ENCODE measurements at places on chromosomes 5 and 9. TPM values are rescaled to one million over a fixed set of nuclear protein-coding genes. Genes with fewer than 3 reads are reported as not detected.

DNA sequence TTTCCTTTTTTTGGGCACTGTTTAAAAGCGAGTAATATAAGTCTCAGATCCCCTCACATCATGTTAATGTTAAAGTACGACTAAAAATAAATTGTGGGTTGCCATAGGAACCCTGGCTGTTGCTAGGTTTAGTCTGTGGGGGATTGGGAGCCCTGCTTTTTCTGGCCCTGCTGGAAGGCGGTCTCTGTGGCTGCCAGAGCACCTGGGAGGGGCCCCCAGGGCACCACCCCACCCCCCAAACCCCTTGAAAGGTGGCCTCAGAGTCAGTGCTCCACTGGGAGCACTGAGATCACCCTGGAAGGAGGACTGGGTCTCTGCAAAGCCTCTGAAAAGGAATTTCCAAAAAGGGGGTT, 66.2 kb upstream of the NEURL1B start:
- no peak for DNase-seq
- H3K27me3 ChIP-seq = no peaks in the 10 kb centered on the region
- H3K27ac ChIP-seq = no peak overlapping the region
- no peaks in the 10 kb centered on the region for H3K36me3 ChIP-seq
- no peak overlapping the region for H3K4me3 ChIP-seq

MTMR12 gene
- total RNA-seq = 39.0 TPM

CFAP157 gene
- total RNA-seq = not detected

GRCh38 chr9:92979283-92980056, 32.1 kb downstream of the FGD3 start:
- H3K27me3 ChIP-seq = no peaks in the 10 kb centered on the region
- DNase-seq = no peak
- no peaks in the 10 kb centered on the region for H3K36me3 ChIP-seq
- no peak overlapping the region for H3K4me3 ChIP-seq
- H3K4me1 ChIP-seq = peaks cover 4% of the 10 kb centered on the region

DNA sequence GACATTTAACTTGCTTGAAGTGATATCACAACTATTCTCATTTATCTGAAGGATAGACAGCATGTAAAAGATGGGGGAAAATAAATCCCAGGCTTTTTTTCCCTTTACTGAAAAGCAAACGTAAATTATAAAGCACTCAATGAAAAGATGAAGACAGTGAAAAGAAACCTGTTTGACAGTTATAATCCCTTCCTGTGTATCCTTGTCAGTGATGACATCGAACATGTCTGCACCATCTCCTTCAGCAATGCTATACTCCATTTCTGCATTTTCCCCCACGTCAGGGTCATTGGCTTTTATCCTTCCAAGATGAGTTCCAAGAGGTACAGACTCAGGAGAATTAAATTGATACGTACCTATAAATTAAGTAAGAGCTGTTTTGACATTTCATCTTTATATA, 134.9 kb downstream of the CDH9 start:
- no peaks in the 10 kb centered on the region for H3K36me3 ChIP-seq
- DNase-seq = no peak
- no peak overlapping the region for H3K27ac ChIP-seq
- no peaks in the 10 kb centered on the region for H3K27me3 ChIP-seq
- H3K4me3 ChIP-seq = no peak overlapping the region
- no peaks in the 10 kb centered on the region for H3K4me1 ChIP-seq

ORM2 gene
- total RNA-seq = not detected

HAPLN1 gene
- total RNA-seq = not detected

DNA sequence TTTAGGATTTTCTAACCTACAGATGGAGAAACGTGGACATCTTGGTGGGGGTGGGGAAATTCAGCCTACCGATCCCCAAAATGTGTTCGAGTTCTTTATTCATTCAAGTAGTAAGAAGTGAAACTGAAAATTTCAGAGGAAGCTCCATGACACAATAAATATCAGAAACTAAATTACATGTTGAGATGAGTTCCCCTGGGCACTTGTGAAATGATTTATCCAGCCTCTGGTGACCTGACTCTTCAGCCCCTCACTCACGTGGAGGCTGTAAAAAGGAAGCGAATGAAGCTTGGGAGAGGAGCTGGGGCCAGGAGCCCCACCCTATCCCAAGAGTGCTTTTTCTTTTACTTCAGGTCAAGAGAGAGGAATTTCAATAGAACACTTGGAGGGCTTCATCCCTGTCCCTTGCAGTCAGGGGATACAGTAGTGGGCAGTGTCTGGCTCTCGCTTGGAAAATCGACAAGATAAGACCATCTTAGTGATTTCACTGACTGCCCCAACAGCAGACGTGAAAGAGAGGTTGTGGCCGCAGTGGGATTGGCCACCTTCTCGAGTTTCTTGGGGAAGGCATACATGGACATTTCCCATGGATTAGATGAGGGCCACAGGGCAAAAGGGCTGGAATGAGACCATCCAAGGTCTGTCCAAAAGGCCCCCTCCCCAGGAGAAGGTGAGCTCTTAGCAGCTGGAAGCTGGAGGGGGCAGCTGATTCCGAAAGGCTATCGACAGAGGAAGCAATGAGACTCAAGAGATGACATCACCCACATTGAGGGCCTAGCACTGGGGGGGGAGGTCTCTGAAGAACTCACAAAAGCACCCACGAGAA, 76.8 kb upstream of the SH3PXD2B start:
- H3K36me3 ChIP-seq = no peaks in the 10 kb centered on the region
- no peak overlapping the region for H3K4me3 ChIP-seq
- DNase-seq = no peak

DNA sequence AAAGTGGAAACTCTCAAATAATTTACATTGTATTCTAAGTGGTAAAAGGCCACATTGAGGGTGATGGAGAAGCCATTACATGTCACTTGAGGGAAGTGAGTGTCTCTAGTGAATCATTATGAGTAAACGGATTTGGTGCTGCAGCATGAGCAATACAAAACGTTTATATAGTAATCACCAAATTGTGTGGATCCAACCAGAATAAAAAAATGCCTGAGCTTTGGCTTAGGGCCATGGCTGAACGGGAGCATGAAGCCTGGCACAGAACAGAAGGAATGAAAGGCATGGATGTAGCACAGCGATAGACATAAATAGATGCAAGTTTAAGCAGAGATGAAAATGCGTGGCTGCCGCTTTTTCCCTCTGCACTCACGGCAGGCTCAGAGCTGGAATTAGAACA, 58.3 kb downstream of the PTTG1 start:
- no peaks in the 10 kb centered on the region for H3K4me1 ChIP-seq
- H3K4me3 ChIP-seq = no peak overlapping the region
- H3K27me3 ChIP-seq = no peaks in the 10 kb centered on the region
- DNase-seq = no peak
- H3K36me3 ChIP-seq = no peaks in the 10 kb centered on the region

- H3K4me3 ChIP-seq = no peak overlapping the region
- peaks cover 73% of the 10 kb centered on the region for H3K4me1 ChIP-seq
- no peak overlapping the region for H3K27ac ChIP-seq
- H3K27me3 ChIP-seq = no peaks in the 10 kb centered on the region
- DNase-seq = no peak
These were observed 1.5 kb downstream of the RNF208 start for GRCh38 chr9:137220317-137221094.

GRCh38 chr5:31232273-31232888, 38.9 kb downstream of the CDH6 start:
- no peaks in the 10 kb centered on the region for H3K36me3 ChIP-seq
- H3K27me3 ChIP-seq = no peaks in the 10 kb centered on the region
- DNase-seq = no peak
- H3K4me3 ChIP-seq = no peak overlapping the region
- H3K4me1 ChIP-seq = peaks cover 10% of the 10 kb centered on the region
- H3K27ac ChIP-seq = no peak overlapping the region

- H3K4me1 ChIP-seq = no peaks in the 10 kb centered on the region
- DNase-seq = no peak
- H3K27me3 ChIP-seq = no peaks in the 10 kb centered on the region
- H3K4me3 ChIP-seq = no peak overlapping the region
- no peaks in the 10 kb centered on the region for H3K36me3 ChIP-seq
These were observed 94.9 kb upstream of the SLC27A6 start for GRCh38 chr5:128870373-128870772.

CD14 gene
- total RNA-seq = 80.2 TPM

- H3K4me1 ChIP-seq = no peaks in the 10 kb centered on the region
- no peaks in the 10 kb centered on the region for H3K27me3 ChIP-seq
- no peak overlapping the region for H3K4me3 ChIP-seq
- H3K36me3 ChIP-seq = no peaks in the 10 kb centered on the region
- H3K27ac ChIP-seq = no peak overlapping the region
- no peak for DNase-seq
These were observed 162.2 kb downstream of the OXCT1 start for GRCh38 chr5:41707853-41708603.

CTNND2 gene
- 5.7 TPM for total RNA-seq

- no peaks in the 10 kb centered on the region for H3K27me3 ChIP-seq
- H3K36me3 ChIP-seq = no peaks in the 10 kb centered on the region
- no peak overlapping the region for H3K4me3 ChIP-seq
- peak; percentile 5 for DNase-seq
- no peaks in the 10 kb centered on the region for H3K4me1 ChIP-seq
These were observed 59.1 kb downstream of the CHSY3 start for GRCh38 chr5:129963359-129963758.

DNA sequence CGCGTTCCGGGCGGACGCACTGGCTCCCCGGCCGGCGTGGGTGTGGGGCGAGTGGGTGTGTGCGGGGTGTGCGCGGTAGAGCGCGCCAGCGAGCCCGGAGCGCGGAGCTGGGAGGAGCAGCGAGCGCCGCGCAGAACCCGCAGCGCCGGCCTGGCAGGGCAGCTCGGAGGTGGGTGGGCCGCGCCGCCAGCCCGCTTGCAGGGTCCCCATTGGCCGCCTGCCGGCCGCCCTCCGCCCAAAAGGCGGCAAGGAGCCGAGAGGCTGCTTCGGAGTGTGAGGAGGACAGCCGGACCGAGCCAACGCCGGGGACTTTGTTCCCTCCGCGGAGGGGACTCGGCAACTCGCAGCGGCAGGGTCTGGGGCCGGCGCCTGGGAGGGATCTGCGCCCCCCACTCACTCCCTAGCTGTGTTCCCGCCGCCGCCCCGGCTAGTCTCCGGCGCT, at the start of gene DAPK1:
TSS of gene DAPK1 (plus strand) at position 264 of the 442 bp plus-strand sequence. CDS start 1,211 bp downstream, outside the sequence.
- peak within 1 kb of the TSS; percentile 35 for H3K4me3 ChIP-seq
- H3K27ac ChIP-seq = peak within 1 kb of the TSS; percentile 81
- H3K27me3 ChIP-seq = no peaks in the 10 kb centered on the region
- no peaks in the 10 kb centered on the region for H3K4me1 ChIP-seq

DNA sequence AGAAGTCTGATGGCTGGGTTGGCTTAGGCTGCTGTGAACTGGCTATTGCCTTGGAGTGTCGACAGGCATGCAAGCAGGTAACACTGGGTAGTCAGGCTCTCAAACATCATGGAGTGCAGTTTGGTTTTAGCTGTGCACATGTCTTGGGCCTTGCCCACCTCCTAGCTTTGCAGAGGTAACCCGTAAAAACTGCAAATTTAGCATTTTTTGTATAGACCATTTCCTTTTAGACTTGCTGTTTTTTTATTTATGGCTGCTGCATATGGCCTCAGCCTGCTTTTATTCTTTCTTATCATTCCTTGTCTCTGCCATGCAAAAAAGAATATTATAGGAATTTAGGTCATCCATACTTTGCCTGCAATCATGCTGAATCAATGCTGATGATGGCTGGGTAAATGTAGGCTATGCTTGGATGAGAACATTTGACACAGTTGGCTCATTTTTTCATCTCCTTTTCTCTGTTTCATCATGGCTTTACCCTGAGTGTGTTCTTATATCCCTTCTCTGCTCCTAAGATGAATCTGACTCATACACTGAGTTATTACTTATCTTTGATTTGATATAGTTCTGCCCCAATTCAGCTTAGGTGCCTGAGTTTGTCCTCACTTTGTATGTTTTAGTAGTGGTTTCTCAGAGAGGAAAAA, 27.2 kb downstream of the RECK start:
- H3K27ac ChIP-seq = no peak overlapping the region
- no peak for DNase-seq

DNA sequence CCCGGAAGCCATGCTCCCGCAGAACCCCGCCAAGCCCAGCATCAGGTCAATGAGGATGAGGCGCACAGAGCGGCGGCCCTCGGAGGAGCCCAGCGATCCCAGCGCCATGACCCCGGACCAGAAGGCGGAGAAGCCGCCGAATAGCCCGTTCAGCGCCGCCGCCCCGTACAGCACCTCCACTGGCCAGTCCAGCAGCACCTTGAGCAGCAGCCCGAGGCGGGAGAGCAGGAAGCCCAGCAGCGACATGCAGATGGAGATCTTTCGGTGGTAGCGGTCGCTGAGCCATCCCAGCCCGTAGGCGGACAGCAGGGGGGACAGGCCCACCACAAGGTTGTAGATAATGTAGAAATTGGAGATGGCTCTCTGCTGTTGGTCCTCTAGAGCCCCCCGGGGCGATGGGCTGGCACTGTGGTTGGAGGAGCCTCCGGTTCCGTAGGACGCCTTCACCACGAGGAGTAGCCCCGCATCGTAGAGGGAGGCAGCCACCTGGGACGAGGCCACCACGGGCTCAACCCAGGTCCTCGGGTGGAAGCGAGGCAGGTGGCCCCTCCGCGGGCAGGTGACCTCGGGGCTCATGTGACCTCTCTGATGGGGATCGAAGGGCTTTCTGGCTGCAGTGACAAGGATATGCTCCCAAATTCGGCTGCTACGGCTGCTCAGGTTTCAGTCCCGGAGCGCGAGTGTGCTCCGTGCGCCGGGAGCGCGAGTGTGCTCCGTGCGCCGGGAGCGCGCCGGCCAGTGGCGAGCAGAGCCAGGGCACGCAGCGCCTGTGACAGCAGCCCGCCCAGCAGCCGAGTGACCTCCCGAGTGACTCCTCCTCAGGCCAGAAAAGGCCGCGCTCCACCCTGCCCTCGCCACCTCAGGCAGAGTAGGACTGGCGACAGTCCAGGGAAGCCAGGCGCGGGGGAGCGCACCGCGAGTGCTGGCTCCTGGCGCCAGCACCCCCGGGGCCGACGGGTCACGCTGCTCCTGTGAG, at the start of gene SLC46A2:
TSS of gene SLC46A2 (minus strand) at position 771 of the 976 bp plus-strand sequence. CDS start at position 576, 195 bp downstream.
- H3K36me3 ChIP-seq = no peaks in the 10 kb centered on the region
- H3K4me1 ChIP-seq = peaks cover 4% of the 10 kb centered on the region
- no peak within 1 kb of the TSS for H3K27ac ChIP-seq
- H3K4me3 ChIP-seq = no peak within 1 kb of the TSS

MAML1 gene
- 34.7 TPM for total RNA-seq

PCDHGB5 gene
- total RNA-seq = 16.7 TPM

DNA sequence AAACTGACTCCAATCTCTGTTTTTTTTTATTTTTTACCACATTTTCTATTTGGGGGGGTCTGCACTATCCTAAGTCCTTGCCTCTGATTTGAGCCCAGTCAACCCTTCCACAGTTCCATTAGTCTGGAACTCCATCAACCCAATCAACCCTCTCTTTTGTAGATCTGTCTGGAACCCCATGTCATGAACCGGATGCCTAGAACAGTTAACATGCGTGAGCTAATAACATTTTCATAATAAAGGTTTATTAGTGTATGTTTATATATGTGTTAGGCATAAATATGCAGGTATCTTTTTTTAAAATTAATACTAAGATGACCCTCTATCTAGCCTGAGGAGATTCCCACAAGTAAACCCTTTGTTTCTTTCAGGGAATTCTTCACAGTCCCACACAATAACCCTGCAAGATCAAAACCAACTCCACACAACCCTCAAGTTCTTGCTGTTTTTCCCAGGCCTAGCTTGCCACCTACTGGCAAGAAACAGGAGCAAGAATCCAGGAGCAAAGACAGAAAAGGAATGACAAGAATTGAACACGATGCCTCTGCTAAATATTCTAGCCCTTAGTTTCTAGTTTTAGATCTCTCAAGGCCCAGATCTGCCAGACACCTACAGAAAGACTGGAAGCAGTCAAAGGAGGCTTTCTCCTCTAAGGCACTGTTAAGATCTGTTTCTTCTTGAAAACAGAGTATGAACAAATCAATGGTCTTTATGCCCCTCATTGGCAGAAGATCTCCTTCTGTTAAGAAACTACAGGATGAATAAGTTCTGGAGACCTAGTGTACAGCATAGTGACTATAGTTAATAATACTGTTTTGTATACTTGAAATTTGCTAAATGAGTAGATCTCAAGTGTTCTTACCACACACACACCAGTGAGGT, 100.4 kb downstream of the TRIM36 start:
- DNase-seq = peak; percentile 12
- H3K27ac ChIP-seq = no peak overlapping the region
- H3K4me3 ChIP-seq = no peak overlapping the region
- H3K36me3 ChIP-seq = no peaks in the 10 kb centered on the region
- H3K4me1 ChIP-seq = no peaks in the 10 kb centered on the region
